ENCODE measurements at places on chromosomes 2 and 18.

DNA sequence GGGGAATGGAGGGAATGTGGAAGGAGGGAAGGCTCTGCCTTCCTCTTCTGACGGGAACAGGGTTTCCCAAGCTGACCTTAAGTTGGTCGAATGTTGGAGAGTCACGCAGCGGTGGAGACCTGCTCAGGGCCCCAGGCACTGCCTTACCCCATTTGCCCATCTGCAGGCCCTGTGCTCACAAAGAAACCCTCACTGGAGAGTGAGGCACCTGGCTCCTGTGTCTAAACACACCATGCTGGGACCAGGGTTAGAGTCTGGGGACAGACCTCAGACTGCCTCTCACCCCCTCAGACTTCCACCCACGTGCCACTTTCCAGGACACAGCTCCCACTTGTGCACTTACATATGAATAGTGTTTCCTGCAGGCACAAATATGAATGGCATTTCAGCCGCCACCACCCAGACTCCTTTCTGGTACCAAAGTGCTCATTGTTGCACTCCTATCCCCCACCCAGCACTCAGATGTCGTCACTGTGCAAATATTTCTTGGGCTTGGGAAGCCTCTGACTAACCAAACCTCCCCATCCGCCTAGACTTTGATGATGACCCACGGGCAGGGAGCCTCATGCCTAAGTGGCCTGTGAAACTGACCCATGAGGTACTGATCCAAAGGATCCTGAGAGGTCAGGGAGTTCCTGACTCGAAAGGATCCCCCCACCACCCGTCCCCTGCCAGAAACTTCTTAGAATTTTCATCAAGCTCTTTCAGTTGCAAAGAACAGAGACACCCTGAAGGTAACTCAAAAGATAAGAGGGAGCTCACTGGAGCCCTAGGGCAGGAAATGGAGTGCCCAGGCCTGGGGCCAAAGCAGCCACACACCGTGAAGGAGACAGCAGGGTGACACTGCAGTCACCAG, 78.3 kb downstream of the STPG4 start:
- DNase-seq = peak; percentile 95

DNA sequence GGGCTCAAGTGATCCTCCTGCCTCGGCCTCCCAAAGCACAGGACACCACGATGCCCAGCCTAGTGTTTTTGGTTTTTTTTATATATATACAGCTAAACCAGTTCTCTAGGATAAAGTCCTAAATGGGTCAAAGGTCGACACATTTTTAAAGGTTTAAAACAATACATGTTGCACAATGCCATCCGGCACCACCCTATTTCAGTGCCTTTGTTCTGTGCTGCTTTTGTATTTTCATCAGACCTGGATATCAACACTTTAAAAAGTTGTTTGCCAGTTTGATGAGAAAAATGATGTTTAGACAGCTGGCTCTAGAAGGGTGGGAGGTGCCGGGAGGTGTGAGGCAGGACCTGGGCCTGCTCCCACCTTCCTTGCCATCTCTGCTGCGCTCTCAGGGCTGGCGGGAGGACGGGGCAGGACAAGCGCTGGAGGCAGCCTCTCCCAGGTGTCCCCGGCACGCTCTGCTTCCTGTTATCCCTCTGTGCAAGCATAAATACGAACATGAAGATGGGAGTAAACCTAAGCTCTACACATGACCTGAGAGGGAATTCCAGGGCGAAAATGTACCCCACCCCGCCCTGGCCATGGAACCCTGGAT, 103.7 kb downstream of the HS6ST1 start:
- DNase-seq = no peak

GRCh38 chr2:39523308-39524044, 86.4 kb upstream of the MAP4K3 start:
- peak; percentile 81 for DNase-seq

DNA sequence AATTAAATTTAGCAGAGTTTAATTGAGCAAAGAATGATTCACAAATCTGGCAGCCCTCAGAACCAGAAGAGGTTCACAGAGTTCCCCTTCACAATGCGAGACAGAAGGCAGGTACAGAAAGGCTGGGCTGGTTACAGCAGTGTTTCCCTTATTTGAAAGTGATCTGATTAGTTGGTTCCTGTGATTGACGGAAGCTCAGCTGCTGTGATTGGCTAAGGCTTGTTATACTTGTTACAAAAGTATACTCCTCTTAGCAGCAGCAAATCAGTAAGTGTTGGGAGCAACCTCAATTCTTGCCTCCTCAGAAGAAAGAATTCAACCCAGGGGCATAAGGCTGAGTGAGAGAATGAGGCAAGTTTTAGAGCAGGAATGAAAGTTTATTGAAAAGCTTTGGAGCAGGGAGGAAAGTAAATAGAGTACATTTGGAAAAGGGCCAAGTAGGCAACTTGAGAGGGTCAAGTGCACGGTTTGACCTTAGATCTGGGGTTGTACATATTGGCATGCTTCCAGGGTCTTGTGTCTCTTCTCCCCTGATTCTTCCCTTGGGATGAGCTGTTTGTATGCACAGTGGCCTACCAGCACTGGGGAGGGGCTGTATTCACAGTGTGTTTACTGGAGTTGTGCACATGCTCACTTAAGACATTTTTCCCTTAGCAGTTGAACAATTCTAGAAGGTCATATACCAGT, 431.8 kb upstream of the RAB12 start:
- DNase-seq = no peak

DNA sequence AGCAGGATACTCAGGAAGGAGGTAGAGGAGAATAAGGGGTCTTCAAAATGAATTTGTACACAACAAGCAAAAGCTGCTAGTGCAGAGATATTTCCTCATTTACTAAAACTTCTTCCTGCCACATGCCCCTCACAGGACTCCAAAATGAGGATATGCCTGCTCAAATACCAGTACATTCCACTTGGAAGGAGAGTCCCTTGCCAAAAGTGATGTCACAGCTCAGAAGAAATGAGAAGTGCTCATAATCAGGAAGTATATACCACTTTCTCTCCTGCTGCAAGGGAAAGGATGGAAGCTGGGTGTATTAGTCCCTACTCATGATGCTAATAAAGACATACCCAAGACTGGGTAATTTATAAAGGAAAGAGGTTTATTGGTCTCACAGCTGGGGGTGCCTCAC, 87.7 kb upstream of the FSHR start:
- peak; percentile 13 for DNase-seq

DNA sequence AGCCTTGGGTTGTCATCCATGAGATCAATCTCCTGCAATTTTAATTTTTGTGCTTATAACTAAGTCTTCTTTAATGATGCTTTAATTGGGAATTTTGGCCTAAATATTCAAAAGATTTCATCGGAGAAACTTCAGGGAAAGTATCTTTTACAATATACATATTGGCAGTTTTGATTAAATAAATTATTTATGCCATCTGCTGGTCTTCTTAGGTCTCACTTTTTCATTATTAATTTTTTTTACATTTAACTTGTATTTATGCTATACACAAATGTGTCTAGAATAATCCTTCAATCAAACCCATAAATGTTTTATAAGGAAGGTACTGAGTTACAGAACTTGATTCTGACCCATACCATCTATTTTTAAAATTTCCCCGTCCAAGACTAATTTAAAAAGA, 95.1 kb upstream of the XPO1 start:
- no peak for DNase-seq

DNA sequence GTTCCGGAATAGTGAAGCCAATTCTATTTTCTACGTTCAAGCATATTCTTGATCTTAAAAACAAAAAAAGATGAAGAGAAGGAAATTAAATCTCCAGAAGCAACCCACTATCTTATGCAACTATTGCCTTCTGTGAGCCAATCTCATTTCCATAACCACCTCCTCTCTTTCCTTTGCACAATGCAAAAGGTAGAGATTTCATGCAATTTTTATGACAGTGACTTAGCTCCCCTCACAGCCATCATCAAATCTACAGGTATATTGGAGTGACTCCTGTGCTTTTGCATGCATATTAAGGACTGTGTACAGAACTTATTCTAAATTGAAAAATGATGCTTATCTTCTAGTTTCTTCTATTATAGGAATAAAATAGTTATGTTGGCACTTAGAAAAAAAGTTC, 191.8 kb downstream of the DCC start:
- DNase-seq = no peak

GRCh38 chr2:151498178-151498577, 88.5 kb downstream of the RIF1 start:
- DNase-seq = no peak

GRCh38 chr2:140604788-140605187, 1526.0 kb downstream of the LRP1B start:
- no peak for DNase-seq

DNA sequence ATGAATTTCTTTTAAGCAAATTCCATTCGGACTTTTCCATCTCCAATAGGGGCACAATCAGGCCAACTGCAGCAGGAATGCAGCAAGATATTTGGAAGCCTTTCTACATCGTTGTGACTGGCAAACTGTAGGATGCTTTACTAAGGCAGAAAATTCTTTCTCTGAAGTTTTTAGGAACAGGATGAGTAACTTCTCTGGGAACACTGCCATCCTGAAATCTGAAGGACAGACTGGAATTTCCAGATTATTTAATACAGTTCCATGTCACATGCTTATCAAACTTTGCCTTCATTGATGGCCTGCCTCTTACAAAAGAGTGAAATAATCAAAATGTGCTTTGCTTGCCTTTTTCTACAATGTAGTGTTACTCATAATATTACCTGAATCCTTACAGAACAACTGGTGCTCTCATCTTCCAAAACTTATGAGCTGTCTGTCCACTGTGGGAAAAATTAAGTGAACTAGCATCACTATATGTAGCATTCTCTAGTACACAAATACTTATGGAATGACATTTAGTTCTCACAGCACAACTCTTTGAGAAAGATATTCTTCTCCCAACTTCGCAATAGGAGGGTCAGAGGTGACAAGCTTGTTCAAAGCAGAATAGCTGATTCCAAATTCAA, 32.0 kb upstream of the MAP2 start:
- DNase-seq = peak; percentile 14

DNA sequence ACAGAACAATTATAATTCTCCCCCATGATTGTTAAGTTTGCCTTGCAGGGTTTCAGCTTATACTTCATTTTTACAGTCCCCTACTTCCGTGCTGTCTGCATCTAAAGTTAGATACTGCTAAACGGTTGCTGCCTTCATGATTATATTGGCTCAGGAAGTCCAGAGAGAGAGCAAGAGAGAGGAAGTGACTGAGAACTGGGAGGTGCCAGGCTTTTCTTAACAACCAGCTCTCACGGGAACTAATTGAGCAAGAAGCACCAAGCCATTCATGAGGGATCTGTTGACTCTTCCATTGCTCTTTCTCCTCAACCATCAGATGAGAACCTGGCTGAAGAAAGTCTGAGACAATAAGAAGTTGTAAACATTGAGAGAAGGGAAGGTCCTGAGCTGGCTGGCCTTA, 125.5 kb upstream of the SIX2 start:
- DNase-seq = peak; percentile 33

DNA sequence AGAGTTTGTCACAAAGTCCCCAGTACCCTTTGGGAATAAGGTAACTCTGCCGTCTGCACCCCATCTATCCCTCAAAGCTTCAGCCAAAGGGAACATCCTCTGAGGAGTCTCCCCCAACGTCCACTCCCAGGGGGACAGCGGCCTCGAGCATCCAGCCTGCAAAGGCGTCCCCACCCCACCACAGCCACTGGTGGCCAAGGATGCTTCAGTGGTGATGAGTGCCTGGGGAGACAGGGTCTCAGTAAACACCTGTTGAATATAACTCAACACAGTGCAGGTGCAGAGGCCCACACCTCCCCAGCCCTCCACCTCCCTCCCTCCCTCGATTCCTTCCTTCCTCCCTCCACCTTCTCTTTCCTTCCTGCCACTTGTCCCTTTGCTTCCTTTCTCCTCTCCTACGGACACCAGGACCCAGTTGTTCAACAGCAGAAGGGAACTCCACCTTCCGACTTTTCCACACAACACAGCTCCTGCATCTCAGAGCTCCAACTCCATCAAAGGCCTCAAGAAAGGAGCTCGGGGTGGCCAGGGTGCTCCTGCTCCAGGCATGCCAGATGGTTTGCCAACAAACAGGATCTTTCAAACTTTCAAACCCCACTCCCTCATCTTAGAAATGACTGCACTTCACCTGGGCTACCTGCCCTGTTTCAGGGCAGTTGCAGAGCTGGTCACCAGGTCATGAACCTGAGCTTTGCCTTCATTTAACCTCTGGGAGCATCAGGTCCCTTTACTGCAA, 87.8 kb upstream of the SNTG2 start:
- no peak for DNase-seq

- DNase-seq = no peak
Measured at GRCh38 chr2:114935031-114935430, 492.6 kb downstream of the DPP10 start.

- peak; percentile 47 for DNase-seq
Measured at GRCh38 chr2:215527736-215528135, 91.9 kb upstream of the FN1 start.

DNA sequence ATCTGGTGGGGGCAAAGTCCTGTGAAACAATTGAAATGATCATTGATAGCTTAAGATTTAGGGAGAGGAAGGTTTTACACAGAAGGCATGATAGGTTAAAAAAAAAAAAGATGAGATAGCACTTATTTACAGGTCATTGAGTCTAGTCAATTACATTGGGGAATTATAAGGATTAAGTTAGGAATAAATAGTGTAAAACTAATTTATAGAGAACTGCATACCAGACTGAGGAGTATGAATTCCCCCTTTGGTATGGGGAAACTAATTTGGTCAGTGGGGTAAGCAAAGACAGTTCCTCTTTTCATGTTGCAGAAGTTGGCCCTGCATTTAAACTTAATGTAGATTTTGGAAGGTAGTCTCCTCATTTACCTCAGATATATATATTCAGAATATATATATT, 10.8 kb downstream of the GLS start:
- DNase-seq = no peak

DNA sequence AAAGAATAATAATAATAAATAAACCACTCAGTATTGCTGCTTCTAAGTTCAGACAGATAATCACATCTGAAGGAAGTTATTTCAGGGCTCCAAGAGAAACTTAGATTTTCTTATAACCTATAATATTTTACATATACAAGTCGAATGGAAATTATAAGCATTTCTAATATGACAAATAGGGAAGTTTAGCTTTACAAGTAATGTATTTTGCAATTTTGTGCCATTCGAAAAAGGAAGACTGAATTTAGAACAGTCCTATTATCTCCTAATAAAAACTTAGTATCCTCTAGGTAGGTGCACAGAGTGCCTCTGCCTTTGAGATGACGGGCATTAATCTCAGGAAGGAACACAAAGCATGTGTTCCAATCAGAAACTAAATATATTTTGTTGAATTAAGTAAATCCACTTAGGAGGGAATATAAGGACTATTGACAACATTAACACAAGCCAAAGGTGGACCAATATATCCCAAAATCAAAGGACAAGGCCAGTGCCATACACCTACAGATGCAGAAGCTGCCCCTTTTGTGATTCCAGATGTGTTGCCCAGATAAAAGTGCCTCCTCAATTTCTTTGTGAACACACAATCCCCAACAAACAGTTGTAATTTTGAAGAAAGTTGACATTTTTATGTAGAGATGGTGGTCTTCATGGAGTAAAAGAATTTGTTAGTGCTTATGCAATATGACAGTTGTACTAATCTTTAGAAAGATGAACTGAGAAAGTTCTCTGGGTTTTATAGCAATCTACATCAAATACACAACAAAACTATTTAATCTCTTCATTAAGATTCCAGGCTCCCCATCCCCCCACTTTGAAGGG, 36.6 kb downstream of the PTCD3 start:
- no peak for DNase-seq
